ENCODE measurements at places on chromosomes 3 and 15.

- no peak for DNase-seq
Measured at GRCh38 chr3:160796813-160797164, 40.8 kb downstream of the PPM1L start.

DNA sequence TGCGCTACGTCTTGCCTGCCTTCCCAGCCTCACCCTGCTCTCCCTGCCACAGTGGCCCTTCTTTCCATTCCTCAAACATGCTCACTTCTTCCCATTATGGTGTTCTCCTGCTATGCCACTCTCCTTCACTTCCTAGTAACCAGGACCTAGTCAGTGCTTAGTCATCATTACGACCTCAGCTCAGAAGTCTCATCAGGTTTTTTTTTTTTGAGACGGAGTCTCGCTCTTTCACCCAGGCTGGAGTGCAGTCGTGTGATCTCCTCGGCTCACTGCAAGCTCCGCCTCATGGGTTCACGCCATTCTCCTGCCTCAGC is 149.5 kb downstream of the GREM1 start:
- peak; percentile 91 for DNase-seq

DNA sequence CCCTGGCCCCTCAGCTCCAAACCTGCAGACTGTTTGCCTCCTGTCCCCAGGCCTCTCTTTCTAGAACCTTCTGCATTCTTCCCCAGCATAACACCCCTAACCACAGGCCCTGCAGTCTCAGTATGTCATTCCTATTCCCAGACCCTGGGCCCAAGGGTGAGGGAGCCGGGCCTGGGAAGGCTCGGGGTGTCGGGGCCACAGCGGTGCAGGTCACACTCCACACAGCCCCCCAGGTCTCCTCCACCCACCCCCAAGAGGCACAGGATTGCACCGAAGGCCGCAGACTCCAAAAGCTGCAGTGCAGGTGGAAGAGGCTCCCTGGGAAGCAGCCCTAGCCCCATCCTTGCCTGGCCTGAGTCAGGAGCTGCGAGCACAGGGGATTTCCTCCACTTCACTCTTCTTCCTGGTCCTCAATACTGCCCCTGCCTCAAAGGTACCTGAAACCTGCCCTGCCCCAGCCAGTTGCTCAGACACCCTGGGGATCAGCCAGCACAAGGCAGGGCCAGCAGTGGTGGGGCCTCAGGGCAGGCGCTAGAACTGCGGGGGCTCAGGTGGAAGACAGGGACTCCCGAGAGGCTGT is 31.1 kb downstream of the TNK2 start:
- no peak for DNase-seq

GRCh38 chr3:51977446-51978142 is 2.7 kb downstream of the ABHD14A start:
- DNase-seq: no peak

- DNase-seq: no peak
Measured at GRCh38 chr15:22895465-22896190, 57.2 kb downstream of the NIPA2 start.

GRCh38 chr3:194046995-194047645 is 88.8 kb upstream of the HES1 start:
- peak; percentile 8 for DNase-seq

DNA sequence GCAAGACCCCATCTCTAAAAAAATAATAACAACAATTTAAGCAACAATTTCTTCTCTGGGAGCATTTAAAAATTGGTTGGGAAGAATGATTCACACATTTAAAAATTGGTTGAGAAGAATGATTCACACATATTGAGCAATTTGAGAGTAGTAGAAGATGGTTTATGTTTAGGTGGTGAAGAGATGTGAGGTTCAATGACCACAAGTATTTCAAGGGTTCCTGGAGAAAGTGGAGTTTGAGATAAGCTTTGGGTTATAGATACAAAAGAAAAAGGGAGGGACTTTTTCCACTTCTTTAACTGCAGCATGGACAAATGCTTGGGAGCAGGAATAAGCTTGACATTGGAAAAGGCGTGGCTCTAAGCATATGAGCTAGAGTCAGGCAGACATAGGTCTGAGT is 145.7 kb upstream of the NPHP3 start:
- peak; percentile 28 for DNase-seq

- DNase-seq: no peak
Measured at GRCh38 chr3:171260899-171261298, 199.3 kb downstream of the TNIK start.

GRCh38 chr3:194269610-194270145 is 81.5 kb downstream of the CPN2 start:
- peak; percentile 76 for DNase-seq

DNA sequence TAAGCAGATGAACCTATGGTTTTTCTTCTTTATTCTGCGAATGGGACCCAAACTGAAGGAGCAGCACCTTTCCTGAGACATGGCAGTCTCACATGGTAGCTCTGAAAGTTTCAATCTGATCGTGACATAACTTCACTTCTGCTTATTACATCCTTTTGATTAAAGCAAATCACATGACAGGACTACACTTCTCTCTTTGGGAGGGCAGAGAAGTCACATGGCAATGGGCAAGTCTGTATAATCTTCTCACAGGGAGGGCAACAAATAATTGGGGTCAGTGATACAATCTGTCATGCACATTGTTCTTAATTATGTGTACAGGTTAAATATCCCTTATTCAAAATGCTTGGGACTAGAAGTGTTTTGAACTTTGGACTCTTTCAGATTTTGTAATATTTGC is 21.6 kb downstream of the NCBP2 start:
- DNase-seq: no peak

- DNase-seq: no peak
Measured at GRCh38 chr15:67296188-67296587, 41.6 kb downstream of the IQCH start.

GRCh38 chr3:17844236-17844635 is 101.8 kb upstream of the TBC1D5 start:
- no peak for DNase-seq

DNA sequence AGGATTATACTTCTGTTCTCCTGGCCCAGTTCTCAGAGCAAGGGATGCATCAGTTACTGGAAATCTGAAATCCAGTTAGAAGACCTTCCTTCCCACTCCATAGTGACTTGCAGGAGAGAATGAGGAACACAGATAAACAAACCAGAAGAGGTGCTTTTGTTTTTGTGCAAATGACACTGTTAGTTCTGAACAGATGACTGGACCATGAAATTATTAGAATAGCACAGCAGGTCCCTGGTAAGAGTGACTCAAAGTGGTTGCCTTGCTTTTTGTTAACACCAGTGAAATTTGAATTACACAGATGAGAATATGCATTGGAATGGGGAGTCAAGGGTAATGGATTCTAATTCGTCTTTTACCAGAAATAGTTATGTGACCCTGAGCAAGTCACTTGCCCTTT is 30.4 kb upstream of the LRIG1 start:
- DNase-seq: no peak

GRCh38 chr3:135950941-135951340 is 14.6 kb upstream of the PPP2R3A start:
- no peak for DNase-seq

DNA sequence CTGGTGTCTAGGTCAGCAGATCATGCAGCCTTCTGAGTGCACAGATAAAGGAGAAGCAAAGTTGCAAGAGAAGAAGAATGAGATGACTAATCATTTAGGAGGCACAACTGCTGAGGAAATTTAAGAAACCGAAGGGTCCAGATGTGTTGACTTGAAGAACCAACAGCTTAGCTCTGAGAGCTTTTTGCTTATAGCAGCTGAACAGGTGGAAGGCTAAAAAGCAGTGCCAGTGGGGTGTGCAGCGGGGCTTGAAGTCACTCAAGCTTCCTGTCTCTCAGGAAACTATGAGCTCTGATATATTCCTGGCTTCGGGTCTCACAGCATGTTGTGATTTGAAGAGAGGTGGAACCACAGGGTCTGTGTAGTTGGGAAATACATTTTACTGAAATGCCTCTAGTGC is 305.7 kb downstream of the RYR3 start:
- no peak for DNase-seq

- DNase-seq: no peak
Measured at GRCh38 chr3:179972881-179973423, 63.8 kb downstream of the PEX5L start.

GRCh38 chr3:170350515-170351413 is 6.8 kb upstream of the SKIL start:
- no peak for DNase-seq

- no peak for DNase-seq
Measured at GRCh38 chr3:55489798-55490132, 2.7 kb upstream of the WNT5A start.

DNA sequence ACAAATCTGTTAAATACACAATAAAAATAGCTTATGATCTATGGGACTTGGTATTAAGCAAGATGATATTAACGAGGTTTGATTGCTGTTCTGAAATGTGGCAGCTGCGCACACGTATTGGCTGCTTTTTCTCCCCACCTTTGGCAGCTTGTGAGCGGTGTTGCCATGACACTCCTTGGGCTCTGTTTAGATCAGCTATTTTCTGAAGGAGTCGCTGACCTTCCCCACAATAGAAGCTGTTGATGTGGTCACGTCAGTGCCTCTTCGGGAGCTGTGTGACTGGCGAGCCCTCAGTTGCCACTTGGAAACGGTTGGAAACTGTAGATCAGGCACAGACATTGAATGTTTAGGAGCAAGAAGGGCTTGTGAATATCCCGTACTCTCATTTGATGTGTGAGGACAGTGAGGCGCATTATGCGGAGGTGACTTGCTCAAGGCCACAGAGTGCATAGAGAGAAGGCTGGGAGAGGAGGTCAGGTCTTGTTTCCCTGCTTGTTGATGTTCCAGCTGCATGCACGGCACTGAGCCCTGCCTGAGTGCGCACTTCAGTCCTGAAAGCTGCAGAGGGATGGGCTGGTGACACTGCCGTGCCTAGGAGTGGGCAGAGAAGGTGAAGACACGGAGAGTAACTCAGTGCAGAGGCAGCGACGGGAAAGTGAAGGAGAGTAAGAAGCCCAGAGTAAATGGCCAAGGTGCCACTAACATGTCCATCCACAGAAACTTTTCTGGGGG is 198.4 kb downstream of the LPP start:
- DNase-seq: no peak

GRCh38 chr3:10585945-10586344 is 80.6 kb upstream of the ATP2B2 start:
- DNase-seq: no peak

DNA sequence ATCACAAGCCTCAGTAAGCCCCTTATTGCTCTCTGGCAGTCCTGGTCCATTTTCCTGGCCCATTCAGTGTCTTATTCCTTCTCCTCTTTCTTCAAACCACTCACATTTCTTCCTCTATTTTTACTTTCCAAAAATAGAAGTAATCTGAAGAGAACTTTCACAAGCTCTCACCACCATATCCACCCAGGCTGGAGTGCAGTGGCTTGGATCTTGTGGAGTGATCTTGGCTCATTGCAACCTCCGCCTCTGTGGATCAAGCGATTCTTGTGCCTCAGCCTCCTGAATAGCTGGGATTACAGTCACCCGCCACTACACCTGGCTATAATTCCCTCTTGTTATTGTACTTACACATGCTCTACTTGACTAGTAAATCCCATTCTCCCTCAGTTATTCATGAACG is 16.8 kb downstream of the ARMC8 start:
- no peak for DNase-seq

Data from fibroblast of upper back skin (primary cell).